ENCODE measurements at places on chromosomes 1 and 21. TPM values are rescaled to one million over a fixed set of nuclear protein-coding genes. Genes with fewer than 3 reads are reported as not detected.

Gene ASCL5
- polyA plus RNA-seq, result not detected

Gene KRTAP12-2
- polyA plus RNA-seq, result not detected

DNA sequence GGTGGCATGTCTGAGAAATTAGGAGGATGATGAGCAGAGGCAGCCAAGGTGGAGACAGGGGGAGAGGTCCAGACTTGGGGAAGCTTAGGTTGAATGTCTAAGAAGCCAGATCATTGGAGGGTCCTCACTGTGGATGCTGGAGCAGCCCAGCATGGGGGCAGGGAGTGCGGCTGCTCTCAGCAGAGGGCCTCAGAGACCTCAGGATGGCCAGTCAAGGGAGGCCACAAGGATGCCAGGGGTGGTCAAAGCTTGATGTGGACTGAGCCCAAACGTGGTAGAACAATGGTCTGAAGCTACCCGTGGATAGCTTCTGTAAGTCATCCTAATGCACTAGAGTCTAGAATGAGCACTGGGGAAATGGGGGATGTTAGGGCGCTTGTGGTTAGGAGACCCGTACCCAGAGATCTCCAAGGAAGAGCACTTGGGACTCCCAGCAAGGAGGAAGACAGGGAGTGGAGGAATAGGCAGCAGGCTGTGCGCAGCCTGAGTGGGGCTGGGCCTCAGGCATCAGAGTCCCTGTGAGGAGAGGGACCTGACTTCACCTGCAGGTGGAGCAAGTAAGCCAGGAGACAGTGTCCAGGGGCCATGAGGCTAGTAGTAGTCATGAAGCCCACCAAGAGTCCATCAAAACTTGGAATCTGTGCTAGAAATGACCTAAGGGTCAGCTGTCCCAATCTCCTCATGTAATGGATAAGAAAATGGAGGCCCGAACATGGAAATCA lies 4.3 kb upstream of the S100A9 start:
- H3K27ac ChIP-seq, result no peak overlapping the region
- H3K4me1 ChIP-seq, result no peaks in the 10 kb centered on the region
- no peak for DNase-seq
- peaks cover 5% of the 10 kb centered on the region for H3K27me3 ChIP-seq

- no peaks in the 10 kb centered on the region for H3K36me3 ChIP-seq
- H3K27ac ChIP-seq, result peak overlapping the region; percentile 35
- no peak for DNase-seq
These were observed 29.1 kb downstream of the ITPKB start for GRCh38 chr1:226709953-226710352.

Gene IL19
- not detected for polyA plus RNA-seq

DNA sequence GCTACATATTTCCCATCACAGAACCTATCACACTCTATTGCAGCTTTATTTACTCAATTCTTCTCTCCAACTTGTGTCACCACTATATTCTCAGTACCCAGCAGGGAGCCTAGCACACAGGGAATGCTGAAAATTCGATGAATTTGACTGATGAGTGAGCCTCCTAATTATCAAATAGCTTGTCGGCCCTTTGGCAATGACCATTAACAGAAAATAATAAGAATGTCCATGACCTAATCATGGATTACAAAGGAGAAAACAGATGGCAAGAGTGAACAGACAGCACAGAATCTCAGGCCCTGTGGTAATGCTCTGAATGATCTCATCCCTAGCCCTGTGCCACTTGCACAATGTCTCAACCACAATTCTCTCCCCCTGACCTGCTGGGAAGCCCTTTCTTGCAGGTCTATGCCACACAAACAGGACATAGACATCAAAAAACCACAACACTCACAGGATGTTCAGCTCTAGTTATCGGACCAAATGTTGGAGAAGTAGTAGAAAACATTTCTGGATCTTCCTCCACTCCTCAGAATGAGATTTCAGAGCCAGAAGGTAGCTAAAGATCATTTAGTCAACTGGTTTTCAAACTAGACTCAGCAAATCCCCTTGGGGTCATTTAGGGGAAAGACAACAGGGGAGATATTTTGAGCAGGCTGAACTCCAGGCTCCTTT lies 68.4 kb downstream of the LUZP1 start:
- peaks cover 31% of the 10 kb centered on the region for H3K4me1 ChIP-seq
- no peak for DNase-seq
- H3K27me3 ChIP-seq, result no peaks in the 10 kb centered on the region
- H3K27ac ChIP-seq, result peak overlapping the region; percentile 28
- no peak overlapping the region for H3K4me3 ChIP-seq

GRCh38 chr1:54121482-54122134 lies 31.2 kb downstream of the CDCP2 start:
- peaks cover 10% of the 10 kb centered on the region for H3K4me1 ChIP-seq
- H3K27me3 ChIP-seq, result no peaks in the 10 kb centered on the region

GRCh38 chr1:152247316-152247715 lies 23.3 kb upstream of the HRNR start:
- H3K27ac ChIP-seq, result no peak overlapping the region
- H3K4me3 ChIP-seq, result no peak overlapping the region
- DNase-seq, result no peak
- H3K27me3 ChIP-seq, result no peaks in the 10 kb centered on the region
- no peaks in the 10 kb centered on the region for H3K36me3 ChIP-seq
- H3K4me1 ChIP-seq, result no peaks in the 10 kb centered on the region

Gene YIPF1
- 8.7 TPM for polyA plus RNA-seq

Gene WDR77
- 64.3 TPM for polyA plus RNA-seq

Gene LCE1D
- polyA plus RNA-seq, result not detected

DNA sequence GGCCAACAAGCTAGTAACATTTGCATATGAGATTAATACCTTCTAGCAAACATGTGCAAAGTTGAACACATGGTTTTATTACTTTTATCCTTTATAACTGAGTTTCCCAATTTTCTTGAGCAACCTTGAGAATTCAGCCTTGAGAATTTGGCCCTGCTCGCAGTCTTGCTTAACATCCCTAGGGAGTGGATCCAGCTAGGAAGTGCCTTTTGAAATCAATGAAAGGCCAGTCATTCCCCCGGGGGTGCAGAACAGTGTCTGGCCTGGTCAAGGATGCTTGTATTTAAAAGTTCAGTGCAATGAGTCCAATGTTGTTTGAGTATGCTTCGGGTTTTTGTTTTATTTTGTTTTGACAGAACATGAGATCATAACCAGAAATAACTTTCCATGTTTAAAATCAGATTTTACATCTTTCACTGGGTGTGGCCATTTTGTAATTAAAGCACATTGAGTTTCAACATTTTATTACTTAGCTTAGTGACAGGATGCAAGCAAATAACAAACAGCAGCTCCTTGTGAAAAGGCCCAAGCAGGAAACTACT lies 16.7 kb downstream of the PALMD start:
- peak; percentile 69 for DNase-seq

Gene NTNG1
- polyA plus RNA-seq, result not detected

DNA sequence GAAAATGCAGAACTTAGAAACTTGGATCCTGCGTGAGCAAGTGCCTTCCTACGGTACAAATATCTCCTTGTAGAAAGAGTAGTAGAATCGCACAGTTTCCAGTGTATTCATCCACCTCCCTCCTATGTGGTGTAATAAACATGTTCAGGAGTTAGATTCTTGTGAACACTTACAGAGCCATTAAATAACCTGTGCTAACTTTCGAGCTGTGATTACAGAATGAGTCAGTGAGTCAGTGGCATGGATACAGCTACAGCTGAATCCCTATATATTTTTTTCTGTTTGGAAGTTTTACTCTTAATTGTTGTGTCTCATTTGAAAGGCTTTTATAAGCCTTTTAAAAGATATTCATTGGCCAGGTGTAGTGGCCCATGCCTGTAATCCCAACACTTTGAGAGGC lies 148.7 kb downstream of the EDEM3 start:
- H3K36me3 ChIP-seq, result no peaks in the 10 kb centered on the region
- no peaks in the 10 kb centered on the region for H3K27me3 ChIP-seq
- H3K4me1 ChIP-seq, result no peaks in the 10 kb centered on the region
- no peak overlapping the region for H3K27ac ChIP-seq
- H3K4me3 ChIP-seq, result no peak overlapping the region

Gene C1orf210
- not detected for polyA plus RNA-seq

DNA sequence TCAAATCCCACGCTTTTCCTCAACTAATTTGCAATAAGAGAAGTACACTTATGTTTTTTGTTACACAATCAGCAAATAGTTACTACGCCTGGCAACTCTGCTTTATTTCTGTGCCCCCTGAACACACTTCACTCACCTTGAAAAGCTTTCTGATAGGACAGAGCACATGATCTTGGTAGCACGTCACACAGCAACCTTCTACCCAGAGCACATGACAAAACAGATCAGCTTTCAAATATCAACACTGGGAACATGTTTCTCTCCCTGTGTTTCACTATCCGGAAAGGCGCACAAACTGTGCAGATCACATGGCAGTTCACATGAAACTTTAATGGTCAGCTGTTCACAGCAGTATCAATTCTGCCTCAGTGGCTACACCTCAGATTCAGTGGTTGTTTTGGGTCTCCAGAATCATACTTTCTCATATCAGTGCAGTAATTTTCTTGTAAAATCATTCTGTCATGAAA lies 2.2 kb downstream of the SLC19A2 start:
- H3K4me1 ChIP-seq, result peaks cover 31% of the 10 kb centered on the region
- H3K4me3 ChIP-seq, result peak overlapping the region; percentile 93
- peak overlapping the region; percentile 96 for H3K27ac ChIP-seq
- H3K36me3 ChIP-seq, result no peaks in the 10 kb centered on the region
- no peaks in the 10 kb centered on the region for H3K27me3 ChIP-seq
- peak; percentile 35 for DNase-seq

- no peaks in the 10 kb centered on the region for H3K36me3 ChIP-seq
- peaks cover 10% of the 10 kb centered on the region for H3K4me1 ChIP-seq
- no peaks in the 10 kb centered on the region for H3K27me3 ChIP-seq
- peak overlapping the region; percentile 99 for H3K27ac ChIP-seq
- no peak for DNase-seq
These were observed 2.0 kb downstream of the CAMSAP2 start for GRCh38 chr1:200740571-200741208.

Gene IFNLR1
- polyA plus RNA-seq, result 0.99 TPM

Gene AADACL3
- not detected for polyA plus RNA-seq

DNA sequence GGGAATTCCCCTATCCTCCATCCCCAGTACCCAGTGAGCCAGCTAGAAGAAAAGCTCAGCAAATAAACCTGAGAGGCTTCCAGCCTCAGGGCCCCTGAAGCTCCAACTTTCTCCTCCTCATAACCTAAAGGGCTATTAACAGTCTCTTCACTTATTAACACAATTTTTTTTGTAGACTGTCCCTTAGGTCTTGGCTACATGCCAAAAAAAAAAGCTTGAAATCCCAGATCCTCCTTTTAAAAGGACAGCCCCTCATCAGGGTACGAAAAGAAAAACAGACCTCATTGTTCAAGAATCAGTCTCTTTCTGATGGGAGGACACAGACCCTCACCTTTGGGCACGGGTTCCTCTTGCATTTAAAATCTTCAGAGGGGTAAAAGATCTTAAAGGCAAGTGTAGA lies 72.8 kb upstream of the CD1D start:
- no peak overlapping the region for H3K4me3 ChIP-seq
- H3K4me1 ChIP-seq, result no peaks in the 10 kb centered on the region
- no peaks in the 10 kb centered on the region for H3K36me3 ChIP-seq

- no peak overlapping the region for H3K4me3 ChIP-seq
- H3K36me3 ChIP-seq, result no peaks in the 10 kb centered on the region
- no peak overlapping the region for H3K27ac ChIP-seq
- DNase-seq, result no peak
- no peaks in the 10 kb centered on the region for H3K4me1 ChIP-seq
These were observed 39.7 kb downstream of the LRP8 start for GRCh38 chr1:53288002-53288789.

Gene NPR1
- 12.2 TPM for polyA plus RNA-seq
